ENCODE measurements at places on chromosomes 3 and 15. TPM values are rescaled to one million over a fixed set of nuclear protein-coding genes. Genes with fewer than 3 reads are reported as not detected.

DNA sequence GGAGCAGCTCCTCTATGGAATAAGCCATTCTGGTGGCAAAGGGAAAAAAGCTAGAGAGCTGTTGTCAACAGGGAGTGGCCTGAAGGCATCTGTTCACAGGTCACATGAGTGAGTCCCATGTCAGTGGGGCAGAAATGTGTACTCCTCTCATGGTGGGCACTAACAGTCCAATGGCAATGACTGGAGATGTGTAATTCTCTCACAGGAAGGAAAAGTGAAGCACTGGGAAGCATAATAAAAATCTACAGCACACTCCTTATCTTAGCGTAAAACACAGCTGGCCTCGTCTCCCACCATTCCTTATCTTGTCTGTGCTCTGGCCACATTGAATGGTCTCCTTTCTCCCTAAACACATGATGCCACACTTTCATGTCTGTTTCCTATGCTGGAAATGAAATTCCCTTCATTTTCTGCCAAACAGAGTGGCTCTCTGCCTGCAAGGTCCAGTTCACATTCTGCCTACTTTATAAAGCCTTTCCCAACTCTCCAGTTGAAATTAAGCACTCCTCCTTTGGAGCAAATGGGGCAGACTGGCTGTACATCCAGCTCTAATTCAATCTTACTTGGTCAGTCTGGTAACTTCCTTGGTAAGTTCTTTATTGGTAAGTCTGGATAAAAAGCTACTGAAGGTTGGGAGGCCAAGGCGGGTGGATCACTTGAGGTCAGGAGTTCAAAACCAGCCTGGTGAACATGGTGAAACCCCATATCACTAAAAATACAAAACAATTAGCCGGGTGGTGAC lies 139.8 kb downstream of the RPL22L1 start:
- no peak for DNase-seq

The PATL2 gene
- 1.3 TPM for total RNA-seq

- no peak for DNase-seq
These were observed 534.4 kb downstream of the ZNF385D start for GRCh38 chr3:21216598-21216997.

The ADAMTS17 gene
- total RNA-seq: 0.17 TPM

The TF gene
- total RNA-seq: 0.33 TPM

DNA sequence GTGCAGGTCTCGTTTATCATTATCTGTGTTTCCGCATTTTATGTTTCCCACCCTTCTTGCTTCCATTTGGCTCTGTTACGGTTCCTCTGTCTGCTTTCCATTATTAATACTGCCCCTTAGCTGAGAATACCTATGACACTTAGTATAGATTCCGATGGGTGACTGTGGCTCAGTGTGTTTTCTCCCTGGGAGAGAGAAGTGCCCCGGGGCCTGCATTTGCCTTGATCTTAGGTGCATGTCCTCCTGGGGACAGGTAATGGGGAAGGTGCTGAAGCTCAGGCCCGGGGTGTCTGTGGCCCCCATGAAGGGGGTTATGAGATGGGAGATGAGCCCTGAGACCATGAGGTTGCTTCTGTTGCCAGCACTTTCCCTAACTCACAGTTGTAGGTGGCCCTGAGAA lies 43.4 kb upstream of the PCSK6 start:
- no peak for DNase-seq

The TRIM42 gene
- not detected for total RNA-seq

The NECTIN3 gene
- 45.2 TPM for total RNA-seq

GRCh38 chr3:172203522-172204258 lies 164.3 kb downstream of the FNDC3B start:
- DNase-seq: no peak

- DNase-seq: no peak
These were observed 201.8 kb downstream of the GRM7 start for GRCh38 chr3:7062714-7063113.

GRCh38 chr15:71790081-71790480 lies 20.3 kb upstream of the NR2E3 start:
- peak; percentile 76 for DNase-seq

The SAMMSON gene
- total RNA-seq: under 0.01 TPM

The FEZF2 gene
- total RNA-seq: not detected

- peak; percentile 7 for DNase-seq
These were observed 262.4 kb upstream of the PROK2 start for GRCh38 chr3:72047221-72047871.

The NRROS gene
- total RNA-seq: under 0.01 TPM

DNA sequence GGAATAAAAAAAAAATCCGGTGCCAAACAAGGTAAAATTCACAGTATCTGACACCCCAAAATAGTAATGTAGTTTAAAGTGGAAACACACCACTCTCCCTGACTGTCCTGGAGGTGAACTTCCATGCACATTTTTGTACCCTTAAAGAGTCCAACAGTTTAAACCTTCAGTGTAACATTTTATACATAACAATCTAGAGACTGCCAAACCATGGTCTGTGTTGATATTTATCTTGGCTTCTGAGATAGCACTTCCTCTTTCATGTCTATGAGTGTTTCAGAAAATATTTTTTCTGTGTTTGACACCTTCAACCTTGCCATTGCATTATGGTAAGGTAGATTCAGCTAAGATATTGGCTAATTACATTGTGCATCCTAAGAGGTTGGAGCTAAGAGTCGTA lies 13.9 kb downstream of the TMEM45A start:
- peak; percentile 83 for DNase-seq

The ASB14 gene
- not detected for total RNA-seq

GRCh38 chr3:101941318-101942040 lies 92.2 kb downstream of the NFKBIZ start:
- DNase-seq: peak; percentile 90

DNA sequence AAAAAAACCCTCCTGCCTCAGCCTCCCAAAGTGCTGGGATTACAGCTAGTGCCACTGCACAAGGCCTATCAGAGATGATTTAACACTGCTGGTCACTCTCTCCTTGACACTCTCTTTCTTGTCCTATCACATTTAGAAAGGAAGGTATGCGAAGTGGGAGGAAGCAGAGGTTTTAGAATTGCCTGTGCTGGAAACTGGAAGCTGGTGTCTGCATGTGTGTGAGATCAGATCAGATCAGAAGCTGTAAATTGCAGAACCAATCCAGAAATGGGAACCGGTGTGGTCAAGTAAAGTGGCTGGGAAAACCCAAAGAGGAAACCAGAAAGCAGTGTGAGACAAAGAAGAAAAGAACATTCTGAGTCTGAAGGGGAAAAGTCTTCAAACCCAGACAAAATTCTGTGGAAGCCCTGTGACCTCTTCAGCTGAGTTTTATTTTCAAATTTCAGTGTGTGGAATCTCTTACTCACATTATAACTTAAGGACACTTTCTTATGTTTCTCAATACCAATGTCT lies 2.8 kb downstream of the EFHB start:
- DNase-seq: no peak

The ADAMTS7 gene
- total RNA-seq: 5.1 TPM

GRCh38 chr3:129940086-129940485 lies 34.4 kb upstream of the TRH start:
- no peak for DNase-seq

- DNase-seq: peak; percentile 21
These were observed 77.0 kb downstream of the SLC9A9 start for GRCh38 chr3:143771258-143771657.

DNA sequence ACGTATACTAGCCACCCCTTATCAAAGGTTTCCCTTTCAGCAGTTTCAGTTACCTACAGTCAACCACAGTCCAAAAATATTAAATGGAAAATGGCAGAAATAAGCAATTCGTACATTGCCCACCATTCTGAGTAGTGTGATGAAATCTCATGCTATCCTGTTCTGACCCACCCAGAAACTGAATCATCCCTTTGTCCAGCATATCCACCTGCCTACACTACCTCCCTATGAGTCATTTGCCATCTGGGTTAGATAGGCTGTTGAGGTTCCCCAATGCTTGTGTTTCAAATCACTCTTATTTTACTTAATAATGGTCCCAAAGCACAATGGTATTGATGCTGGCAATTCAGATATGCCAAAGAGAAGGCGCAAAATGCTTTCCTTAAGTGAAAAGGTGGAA lies 15.3 kb upstream of the PHC3 start:
- DNase-seq: no peak

The PCSK6 gene
- 1.0 TPM for total RNA-seq

The KCNMB2 gene
- total RNA-seq: 0.17 TPM

DNA sequence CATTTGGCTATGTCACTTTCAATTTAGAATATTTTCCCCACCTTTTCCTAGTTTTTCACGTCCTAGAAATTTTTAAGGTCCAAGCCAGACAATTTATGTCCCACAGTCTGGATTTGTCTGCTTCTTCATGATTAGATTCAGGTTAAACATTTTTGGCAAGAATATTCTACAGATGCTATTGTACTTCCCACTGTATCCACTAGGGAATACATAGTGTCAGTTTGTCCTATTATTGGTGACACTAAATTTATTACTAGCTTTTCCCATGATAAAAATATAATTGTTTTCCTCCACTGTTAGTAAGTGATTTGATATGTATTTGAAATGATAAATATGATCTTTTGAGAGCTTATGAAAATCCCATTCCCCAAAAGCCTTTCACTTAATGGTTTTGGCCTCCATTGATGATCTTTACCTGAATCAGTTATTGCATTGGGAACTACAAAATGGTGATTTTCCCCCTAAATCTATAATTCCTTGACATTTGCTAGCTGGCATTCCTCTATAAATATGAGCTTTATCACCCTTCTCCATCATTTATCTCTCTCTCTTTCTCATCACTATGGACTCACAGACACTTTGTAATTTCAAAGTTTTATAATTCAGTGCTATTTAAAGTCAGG lies 8.3 kb downstream of the ARL14 start:
- no peak for DNase-seq

DNA sequence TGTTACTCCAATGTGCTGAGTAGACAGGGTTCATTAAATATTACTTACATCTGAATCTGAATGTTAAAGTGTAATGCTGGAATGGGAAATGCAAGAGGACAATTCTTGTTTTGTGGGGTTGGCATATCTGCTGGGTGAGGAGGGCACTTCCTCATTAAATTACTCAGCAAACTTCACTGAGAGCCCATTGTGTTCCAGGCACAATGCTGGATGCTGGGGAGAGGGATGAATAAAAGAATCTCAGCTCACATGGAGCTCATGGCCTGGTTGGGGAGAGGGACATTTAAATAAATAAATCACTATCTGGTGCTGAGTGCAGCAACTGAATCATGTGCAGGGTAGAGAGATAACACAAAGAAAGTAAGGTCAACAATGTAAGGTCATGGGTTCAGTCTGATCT lies 199.2 kb upstream of the CFAP20DC start:
- DNase-seq: no peak

DNA sequence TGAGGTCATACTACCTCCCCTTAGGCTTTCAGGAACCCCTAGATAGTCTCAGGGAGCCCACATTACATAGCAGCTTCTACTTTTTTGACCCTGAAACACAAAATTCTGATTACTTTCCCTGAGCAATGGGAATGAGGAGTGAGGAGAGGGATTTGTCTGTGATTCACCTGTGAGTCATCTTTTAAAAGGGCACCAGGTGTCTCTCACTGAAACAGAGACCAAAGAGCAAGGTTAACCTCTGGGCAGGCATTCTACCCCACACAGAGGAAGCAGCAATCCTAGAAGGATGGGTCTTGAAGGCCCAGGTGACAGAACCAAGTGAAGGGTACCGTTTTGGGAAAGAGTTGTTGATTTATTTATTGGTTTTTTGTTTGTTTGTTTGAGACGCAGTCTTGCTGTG lies 31.1 kb upstream of the UBE2E2 start:
- no peak for DNase-seq

DNA sequence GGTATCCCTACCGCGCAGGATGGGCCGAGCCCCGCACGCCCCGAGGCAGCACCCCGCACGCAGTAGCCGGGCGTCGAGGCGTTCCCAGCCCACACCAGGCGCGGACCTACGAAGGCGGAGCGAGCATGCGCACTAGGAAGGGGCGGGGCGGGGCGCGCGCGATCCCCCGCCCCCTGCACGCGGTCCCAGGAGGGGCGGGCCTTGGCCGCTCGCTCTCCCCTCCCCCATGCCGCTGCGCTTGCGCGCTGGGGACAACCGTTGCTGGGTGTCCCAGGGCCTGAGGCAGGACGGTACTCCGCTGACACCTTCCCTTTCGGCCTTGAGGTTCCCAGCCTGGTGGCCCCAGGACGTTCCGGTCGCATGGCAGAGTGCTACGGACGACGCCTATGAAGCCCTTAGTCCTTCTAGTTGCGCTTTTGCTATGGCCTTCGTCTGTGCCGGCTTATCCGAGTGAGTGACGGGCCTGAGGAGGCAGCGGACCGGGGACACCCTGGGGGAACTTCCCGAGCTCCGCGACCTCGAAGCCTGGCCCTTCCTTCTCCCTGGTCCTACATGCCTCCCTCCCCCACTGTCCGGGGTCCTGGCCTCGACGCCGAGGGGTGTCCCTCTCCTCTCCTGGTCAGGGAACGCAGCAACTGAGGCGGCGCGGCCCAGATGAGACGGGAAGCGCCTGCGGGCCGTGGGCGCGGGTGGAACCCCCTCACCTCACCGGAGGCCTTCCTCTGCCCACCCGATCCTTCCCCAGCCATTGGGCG lies at the start of gene SPESP1:
TSS of gene SPESP1 (plus strand) at position 258 of the 755 bp plus-strand sequence. CDS start at position 387, 129 bp downstream.
- DNase-seq: peak; percentile 30

DNA sequence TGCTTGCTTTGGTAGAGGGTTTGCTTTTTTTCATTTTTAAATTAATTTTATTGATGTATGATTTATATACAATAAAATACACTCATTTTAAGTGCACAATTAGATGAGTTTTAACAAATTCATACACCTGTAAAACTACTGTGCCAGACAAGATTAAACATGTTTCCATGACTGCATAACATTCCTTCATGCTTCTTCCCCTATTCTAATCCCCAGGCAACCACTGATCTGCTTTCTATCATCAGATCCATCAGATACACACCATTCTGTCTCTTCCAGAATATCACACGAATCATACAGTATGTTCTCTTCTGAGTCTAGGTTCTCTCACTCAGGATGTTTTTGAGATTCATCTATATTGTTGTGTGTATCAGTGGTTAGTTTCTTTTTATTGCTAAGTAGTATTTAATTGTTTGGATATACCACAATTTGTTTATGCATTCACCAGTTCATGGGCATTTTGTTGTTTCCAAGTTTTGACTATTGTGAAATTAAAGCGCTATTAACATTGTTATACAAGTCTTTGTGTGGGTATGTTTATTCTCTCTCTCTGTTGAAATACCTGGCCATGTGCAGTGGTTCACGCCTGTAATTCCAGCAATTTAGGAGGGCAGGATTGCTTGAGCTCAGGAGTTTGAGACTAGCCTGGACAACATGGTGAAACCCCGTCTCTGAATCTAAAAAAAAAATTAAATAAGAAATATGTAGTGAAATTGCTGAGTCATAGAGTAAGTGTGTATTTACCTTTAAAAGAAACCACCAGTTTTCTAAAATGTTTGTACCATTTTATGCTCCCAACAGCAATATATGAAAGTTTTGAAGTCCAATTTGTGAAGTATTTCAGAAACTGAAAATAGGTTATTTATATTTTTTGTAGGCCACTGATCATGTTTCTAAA lies 7.0 kb upstream of the TFG start:
- no peak for DNase-seq
